ENCODE measurements at places on chromosomes 13 and 19.

DNA sequence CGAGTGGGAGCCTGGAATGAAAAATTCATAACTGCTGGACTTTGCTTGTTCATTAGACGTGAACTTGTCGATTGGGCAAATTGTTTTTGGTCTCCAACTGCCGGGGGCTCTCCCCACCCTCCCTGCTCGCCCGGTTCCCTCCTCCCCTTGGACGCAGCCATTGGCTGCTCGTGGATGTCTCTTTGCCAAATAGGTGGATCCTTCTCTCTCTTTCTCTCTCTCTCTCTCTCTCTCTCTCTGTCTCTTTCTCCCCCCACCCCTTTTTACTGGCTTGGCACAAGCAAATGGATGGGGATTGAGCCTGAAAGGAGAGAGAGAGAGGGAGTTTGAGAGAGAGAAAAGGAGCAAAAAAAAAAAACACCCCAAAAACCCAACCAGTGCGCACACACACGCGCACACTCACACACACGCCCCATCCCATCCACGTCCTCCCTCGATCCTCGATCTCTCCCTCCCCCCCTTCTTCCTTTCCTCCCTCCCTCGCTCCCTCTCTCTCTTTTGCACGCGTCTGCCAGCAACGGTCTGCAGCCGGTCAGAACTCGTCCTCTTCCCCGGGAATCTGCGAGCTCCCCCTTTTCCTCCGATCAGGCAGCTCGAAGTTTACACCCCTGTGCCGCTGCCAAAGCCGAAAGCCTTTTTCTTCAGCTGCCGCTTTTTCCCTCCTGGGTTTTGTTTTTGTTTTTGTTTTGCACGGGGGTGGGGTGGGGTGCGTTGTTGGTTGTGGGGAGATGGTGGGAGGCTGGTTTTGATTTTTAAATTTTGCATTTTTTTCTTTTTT, 27.8 kb downstream of the NFIX start:
- DNase-seq, result no peak

DNA sequence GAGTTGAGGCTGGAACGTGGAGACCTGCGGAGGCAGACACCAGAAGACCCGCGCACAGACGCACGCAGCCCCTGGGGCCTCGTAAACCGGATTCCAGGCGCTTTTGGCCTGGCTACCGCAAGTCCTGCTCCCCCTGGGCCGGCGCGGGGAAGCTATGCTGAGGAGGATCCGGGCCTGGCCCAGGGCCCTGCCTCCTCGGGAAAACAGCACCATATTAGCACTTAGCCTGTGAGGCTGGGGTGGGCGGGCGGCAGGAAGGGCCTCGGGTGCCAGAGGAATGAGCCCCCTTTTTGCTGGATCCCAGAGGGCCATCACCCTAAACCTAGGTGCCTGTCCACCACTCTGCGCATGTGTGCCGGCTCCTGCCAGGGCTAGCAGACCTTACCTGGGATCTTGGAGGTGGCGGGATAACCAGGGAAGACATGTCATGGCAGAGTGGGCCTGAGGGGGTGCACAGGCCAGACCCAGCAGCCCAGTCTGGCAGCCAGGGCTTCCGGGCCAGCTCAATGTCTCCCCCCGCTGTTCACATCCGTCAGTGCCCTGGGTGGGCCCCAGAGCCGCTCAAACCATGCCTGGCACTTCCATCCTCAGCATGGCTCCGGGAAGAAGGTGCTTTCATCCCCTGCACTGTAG, 7.3 kb downstream of the ELOF1 start:
- DNase-seq, result no peak

DNA sequence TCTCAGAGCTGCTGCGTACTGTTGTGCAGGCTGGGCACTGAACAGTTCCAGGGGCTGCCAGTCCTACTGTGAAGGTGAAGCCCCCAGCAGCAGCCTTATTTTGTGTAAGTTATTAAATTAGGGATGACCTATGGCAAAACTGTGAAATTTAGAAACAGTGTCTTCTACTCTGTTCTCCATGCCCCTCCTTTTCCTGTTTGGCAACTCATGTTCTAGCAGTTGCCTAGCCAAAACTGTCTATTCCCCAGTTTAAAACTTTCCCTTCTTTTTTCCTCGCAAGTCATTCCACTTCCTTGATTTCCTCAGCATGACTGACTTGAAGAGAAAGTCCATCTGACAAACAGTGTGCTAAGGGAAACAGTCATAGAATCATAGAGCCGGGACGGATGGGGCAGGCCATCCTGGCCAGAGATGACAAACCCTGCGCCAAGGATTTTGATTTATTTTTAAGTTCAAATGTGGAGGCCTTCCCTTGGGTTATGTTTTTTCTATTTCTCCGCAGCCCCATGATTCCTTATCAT, 78.1 kb upstream of the OLFM4 start:
- DNase-seq, result no peak

DNA sequence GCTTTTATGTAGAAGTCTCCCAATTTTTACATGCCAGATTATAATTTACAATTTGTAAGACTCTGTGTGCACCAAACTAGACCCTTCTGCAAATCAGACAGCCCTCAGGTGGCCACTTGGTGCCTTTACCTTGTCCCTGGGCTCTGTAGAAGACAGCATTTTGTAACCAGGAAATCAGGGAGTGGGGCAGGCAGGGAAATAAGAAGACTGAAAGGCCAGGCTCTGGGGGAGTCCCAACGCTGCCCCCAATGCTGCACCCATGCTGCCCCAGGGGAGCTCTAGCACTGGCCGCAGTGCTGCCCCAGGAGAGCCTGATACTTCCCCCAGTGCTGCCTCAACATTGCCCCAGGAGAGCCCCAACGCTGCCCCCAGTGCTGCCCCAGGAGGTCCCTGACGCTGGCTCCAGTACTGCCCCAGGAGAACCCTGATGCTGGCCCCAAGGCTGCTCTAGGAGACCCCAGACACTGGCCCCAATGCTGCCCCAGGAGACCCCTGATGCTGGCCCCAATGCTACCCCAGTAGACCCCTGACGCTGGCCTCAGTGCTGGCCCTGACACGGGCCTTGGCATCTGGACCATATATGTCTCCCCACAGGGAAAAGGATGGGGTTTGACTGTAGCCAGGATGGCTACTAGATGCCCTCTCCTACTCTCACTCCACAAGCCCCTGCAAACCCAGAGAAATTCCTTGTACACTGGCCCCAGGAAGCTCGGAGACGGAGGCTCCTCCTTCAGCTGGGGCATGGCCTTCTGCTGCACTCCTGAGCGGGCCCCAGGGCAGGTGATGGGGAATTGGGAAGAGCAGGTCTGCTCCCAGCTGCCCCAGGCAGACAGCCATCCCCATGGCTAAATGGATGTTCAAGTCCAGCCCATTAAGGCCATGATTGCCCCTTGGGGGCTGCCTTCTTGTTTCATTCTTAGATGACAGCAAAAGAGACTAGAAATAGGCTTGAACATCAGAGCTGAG, 23.6 kb downstream of the VSTM2B start:
- DNase-seq, result no peak

Measured in T-helper 9 cell (primary cell).